Activated CD4-positive, alpha-beta T cell treated with anti-CD3 and anti-CD28 coated beads, Interleukin-2, amount 10 ng/mL, durations not matched to agents 7 days and 5 days (primary cell): ENCODE measurements at places on chromosomes 11 and 22. TPM values are rescaled to one million over a fixed set of nuclear protein-coding genes. Genes with fewer than 3 reads are reported as not detected.

The SYCE3 gene
- 0.87 TPM for total RNA-seq

The NDUFS8 gene
- 138 TPM for total RNA-seq

The MRPL40 gene
- 19.9 TPM for total RNA-seq

- H3K4me1 ChIP-seq: no peaks in the 10 kb centered on the region
- H3K4me3 ChIP-seq: no peak overlapping the region
- DNase-seq: no peak
Measured at GRCh38 chr11:2366276-2366675, 10.8 kb upstream of the CD81 start.

DNA sequence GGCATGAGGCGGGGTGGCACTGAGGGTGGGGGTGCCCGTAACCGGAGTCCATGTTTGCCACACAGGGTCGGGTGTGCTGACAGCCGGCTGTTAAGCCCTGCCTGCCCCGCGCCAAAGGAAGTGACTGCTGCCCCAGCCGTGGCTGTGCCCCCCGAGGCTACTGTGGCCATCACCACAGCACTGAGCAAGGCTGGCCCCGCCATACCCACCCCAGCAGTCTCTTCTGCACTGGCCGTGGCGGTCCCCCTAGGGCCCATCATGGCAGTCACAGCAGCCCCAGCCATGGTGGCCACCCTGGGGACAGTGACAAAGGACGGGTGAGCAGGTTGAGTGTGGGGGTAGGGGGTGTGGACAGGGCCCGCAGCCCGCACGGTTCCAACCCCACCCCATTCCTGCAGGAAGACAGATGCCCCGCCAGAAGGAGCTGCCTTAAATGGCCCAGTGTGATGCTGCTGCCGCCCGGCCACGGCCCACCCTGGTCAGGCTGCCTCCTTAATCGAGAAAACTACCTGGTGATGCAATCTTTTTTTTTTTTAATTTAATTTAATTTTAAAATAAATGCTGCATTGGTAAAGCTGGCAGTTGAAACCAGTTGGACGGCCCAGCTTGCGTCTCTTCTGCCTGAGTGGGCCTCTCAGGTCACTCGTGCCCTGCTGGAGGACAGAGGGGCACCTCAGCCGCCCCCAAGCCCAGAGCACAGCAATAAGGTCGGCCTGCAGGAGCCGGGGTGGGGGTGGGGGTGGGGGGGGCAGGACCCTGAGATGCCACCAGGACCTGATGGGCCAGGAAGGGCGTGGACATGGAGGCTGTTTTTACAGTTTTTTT lies 30.8 kb downstream of the SBF1 start:
- DNase-seq: no peak
- peaks cover 16% of the 10 kb centered on the region for H3K4me1 ChIP-seq
- peaks cover 22% of the 10 kb centered on the region for H3K36me3 ChIP-seq
- H3K27me3 ChIP-seq: no peaks in the 10 kb centered on the region
- H3K4me3 ChIP-seq: no peak overlapping the region
- peak overlapping the region; percentile 36 for H3K27ac ChIP-seq
